ENCODE measurements at places on chromosomes 12 and 14.

- no peak for DNase-seq
Observed at GRCh38 chr12:71870416-71870815, 30.9 kb downstream of the TBC1D15 start.

DNA sequence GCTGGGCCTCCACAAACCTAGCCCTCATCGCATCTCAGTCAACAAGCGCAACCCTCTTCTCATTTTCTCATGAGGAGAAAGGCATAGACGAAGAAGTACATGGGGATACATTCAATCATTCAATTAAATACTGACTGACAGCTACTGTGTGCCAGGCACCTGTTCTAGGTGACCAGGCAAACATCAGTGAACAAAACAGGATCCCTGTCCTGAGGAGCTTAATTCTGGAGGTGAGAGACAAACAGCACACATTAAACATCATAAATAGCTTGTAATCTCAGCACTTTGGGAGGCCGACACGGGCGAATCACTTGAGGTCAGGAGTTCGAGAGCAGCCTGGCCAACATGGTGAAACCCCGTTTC is 362 bp upstream of the ACYP1 start:
- DNase-seq: no peak

GRCh38 chr12:38527631-38528030 is 211.1 kb downstream of the ALG10B start:
- DNase-seq: no peak

- peak; percentile 32 for DNase-seq
Observed at GRCh38 chr12:2876431-2877046, 435 bp downstream of the FOXM1 start.

GRCh38 chr14:91910196-91910595 is 37.3 kb downstream of the FBLN5 start:
- DNase-seq: no peak

- no peak for DNase-seq
Observed at GRCh38 chr12:23211384-23212320, 586.7 kb downstream of the ETNK1 start.

GRCh38 chr14:102592763-102593060 is 263 bp downstream of the RCOR1 start:
- no peak for DNase-seq

- DNase-seq: no peak
Observed at GRCh38 chr14:54681811-54682261, 114.9 kb downstream of the SAMD4A start.

- no peak for DNase-seq
Observed at GRCh38 chr12:111585690-111586089, 13.4 kb downstream of the ATXN2 start.

GRCh38 chr12:50458606-50459005 is 46.2 kb upstream of the DIP2B start:
- no peak for DNase-seq

- DNase-seq: peak; percentile 72
Observed at GRCh38 chr14:51828017-51828797, 32.2 kb upstream of the GNG2 start.

- no peak for DNase-seq
Observed at GRCh38 chr12:44154128-44154527, 318.2 kb downstream of the TMEM117 start.

- DNase-seq: no peak
Observed at GRCh38 chr12:69252033-69252432, 12.7 kb downstream of the CPSF6 start.

GRCh38 chr12:114955414-114956014 is 271.5 kb upstream of the TBX3 start:
- DNase-seq: no peak

DNA sequence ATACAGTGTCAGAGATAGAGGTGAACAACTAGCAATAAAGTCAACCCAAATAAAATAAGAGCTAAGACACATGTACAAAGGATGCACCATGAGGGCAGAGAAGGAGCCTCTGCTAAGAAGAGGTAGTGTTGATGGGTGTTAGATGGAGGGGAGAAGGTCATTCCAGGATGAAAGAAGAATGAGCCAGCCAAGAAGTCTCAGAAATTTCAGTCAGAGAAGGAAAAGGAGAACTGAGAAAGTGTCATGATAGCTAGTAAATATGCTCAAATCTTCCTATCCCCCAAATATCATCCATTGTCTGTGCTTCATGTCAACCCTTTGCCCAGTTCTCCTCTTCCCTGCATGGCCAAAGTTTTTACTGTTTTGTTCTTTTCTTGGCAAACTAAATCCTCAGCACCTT is 225.2 kb upstream of the BTG1 start:
- no peak for DNase-seq

DNA sequence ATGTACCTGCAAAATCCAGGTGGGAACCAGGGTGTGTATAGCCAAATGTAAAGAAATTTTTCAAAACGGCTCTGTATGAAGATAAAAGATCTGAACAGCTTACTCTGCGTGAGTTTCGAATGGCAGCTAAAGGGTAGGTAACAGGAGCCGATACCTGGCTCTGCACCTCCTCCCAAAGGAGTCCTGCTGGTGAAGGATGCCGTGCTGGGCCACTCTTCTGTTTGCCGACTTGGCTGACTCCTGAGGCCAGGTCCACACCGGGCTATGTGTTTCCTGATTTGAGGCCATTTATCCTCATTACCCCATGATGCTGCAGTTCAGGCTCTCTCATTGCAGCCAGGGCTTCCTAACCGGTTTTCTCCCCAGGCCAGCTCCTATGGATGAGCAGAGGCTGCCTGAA is 244.6 kb downstream of the SLC41A2 start:
- no peak for DNase-seq

GRCh38 chr14:82046512-82047226 is 513.0 kb upstream of the SEL1L start:
- DNase-seq: no peak

DNA sequence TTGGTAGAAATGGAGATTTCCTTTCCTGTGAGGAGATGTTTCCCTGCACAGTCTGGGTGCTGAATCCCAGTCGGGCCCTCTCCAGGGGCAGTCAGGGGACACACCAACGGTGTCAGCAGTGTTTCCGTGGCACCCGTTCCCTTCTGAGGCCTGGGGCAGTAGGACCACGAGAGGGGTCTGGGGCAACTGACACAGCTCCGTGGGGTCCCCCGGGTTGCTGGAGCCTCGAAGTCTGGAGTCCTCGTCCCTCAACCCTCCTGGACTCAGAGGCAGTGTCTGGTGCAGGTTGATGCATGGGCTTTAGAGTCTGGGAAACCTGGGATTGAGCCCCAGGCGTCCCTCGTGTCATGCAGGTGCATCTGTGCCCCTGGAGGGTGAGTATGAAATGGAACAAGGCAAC is 327.3 kb downstream of the ADGRD1 start:
- DNase-seq: no peak

DNA sequence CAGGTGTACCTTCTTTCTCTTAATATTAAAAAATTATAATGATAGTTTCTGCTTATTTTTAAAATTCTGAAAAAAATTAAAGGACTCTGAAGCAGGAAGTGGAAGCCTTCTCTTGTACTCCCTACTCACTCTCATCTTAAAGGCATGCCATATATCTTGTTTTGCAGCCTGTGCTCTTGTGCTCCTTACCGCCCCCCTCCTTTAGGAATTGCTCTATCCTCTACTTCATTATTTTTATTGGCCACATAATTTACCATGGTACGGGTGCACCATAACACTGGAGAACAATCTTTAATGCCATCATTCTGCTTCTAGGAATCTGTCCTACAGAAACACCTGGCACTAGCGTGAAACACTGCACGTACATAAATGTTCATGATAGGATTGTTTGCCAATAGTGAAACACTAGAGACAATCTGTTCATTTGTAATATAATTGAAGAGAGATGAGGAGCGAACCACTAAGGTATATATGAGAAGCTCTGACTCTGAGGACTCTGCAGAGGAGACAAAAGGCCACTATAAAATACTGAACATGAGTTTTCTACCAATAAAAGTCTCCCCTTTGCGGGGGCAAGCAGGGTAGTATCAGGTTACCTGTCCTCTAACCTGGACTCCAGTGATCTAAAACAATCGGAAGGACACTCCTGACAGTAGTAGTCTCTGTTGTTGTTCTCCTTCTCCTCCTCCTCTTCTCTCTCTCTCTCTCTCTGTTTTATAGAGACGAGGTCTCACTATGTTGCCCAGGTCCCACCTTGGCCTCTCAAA is 6.3 kb upstream of the NYNRIN start:
- DNase-seq: no peak

GRCh38 chr14:67413806-67414769 is 2.1 kb upstream of the PLEK2 start:
- no peak for DNase-seq

- DNase-seq: no peak
Observed at GRCh38 chr14:49982082-49982481, 89.2 kb downstream of the ARF6 start.

DNA sequence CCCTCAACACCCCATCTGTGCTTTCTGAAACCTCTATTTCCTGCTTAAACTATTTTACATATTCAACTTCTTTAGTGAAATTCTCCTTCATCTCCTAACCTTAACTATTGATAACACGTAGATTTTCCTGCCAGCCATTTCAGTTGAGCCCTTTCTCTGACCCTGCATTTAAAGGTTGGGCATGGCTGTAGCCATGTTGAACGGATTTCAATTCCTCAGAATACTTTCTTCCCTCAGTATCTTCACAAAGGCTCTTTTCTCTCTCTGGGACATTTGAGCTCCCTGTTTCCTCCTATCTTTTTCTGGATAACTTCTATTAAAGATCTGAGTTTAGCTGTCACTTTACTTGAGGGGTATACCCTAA is 1.2 kb downstream of the PPHLN1 start:
- DNase-seq: no peak

GRCh38 chr12:29552324-29552927 is 54.9 kb upstream of the OVCH1 start:
- peak; percentile 63 for DNase-seq

DNA sequence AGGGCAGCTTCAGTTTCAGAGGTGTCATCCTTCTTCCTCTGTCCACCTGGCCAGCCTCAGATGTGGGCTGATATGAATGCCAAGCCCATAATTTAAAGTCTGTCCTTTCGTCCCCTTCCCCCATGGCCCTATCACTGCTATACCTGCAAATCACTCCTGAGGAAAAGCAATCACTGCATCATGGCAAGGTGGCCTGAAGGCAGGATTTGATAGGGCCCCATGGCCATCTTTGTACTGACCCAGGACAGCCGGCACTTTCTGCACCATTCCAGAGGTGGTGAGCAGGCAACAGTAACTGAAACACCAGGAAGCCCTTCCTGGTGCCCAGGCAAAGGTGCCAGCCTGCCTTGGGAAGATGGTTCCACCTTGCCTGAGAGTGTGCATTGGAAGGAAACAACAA is 60.8 kb downstream of the ANO2 start:
- no peak for DNase-seq

DNA sequence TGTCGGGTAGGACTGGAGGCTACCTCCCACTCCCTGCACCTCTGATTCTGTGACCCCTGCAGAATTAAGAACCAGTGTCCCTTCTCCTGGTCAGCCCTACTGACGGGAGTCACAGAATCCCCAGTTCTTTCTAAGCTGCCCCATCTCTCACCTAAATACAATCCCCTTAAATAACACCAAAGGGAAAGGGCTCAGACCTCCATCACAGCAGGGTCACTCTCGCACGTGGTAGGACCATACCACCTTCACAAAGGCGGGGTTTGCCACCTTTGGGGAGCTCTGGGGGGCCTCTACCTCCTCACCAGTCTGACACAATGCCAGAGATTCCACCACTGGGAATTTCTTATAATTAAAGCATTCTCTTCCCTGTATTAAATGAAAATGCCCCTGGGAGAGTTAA is 35.6 kb downstream of the DAD1 start:
- DNase-seq: no peak

- DNase-seq: no peak
Observed at GRCh38 chr14:81681541-81681940, 147.9 kb upstream of the SEL1L start.

GRCh38 chr12:110613071-110613770 is 708 bp upstream of the TCTN1 start:
- DNase-seq: no peak

- DNase-seq: peak; percentile 41
Observed at GRCh38 chr12:55736780-55737580, 5.9 kb upstream of the GDF11 start.

- no peak for DNase-seq
Observed at GRCh38 chr12:63319936-63320633, 169.1 kb upstream of the AVPR1A start.

DNA sequence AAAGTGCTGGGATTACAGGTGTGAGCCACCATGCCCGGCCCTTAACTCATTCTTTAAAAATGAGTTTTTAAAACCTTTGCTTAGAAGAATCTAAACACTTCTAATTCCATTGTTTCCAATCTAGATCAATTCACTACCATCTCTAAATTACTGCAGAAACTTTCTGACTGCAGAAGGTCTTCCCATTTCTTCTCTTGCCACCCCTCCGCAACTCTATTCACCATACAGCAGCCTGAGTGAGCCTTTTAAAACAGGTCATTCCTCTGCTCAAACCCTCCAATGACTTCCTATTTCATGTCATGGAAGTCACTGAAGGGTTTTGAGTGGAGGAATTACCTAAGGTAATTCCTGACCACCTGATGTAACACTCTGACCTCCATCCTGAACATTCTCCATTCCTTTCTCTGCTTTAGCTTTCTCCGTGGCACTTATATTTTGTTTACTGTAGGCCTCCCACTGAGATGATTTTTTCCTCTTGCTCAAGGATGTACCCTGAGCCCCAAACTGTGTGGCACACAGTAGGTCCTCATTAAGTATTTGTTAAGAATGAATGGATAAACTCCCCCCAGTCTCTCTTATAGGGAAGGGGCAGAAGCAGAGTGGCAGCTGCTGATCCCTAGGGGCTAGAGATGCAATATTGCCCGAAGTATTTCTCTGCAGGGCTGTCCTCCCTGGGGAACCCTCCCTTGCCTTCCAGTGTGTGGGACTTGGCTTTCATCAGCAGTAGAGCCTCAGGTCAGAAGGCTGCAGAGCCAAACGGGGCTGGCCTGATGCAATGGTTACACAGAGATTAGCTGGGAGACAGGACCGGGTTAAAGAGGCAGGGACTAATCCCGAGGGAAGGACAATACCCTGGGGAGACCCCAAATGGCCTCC is 1.2 kb downstream of the DDIT3 start:
- no peak for DNase-seq

DNA sequence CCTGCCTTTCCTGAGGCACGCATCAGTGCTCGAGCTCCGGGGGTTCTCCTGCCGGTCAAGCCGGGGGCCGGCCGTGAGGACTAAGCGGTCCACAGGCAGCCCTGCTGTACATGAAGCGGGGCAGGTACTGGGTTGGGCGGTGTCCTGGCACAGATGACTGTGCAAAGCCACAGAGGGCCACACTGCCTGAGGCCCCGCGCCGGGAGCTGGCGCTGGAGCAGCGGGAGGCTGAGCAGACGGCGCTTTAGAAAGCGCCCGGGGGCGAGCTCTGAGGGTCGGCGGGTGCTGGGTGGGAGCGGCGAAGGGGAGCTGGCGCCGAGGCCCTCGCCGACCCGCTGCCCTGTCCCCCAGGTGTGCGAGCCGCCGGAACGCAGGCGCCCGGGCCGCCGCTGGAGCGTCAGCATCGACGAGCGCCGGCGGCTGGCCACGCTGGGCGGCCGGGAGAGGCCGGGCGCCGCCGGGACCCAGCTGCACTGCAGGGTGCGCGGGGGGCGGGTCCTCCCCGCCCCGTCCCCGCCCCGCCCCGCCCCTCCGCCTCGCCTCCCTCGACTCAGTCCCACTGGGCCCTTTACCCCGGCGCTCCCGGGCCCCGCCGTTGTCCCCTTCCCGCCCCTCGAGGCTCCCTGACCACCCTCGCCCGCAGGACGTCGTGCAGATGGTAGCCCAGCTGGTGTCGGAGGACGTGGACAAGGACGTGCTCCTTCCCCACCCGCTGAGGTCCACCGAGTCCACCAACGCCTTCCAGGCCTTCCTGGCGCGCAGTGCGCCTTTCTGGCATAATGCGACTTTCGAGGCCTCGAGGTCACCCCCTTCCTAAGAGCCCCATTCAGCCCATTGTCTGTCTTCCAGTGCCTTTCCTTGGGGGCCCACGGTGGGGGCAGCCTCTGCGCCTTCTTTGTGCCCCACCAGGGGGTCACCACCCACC is 8.3 kb upstream of the MTA1 start:
- no peak for DNase-seq

All from CD8-positive, alpha-beta T cell (primary cell).